Kasumi-1 (cell line): ENCODE measurements at places on chromosomes 7 and 10.
A peak's percentile ranks its signal among the peaks of the same experiment; 100 is the strongest.

- no peak for DNase-seq
Observed at GRCh38 chr7:157651366-157652160, 314.8 kb downstream of the DNAJB6 start.

DNA sequence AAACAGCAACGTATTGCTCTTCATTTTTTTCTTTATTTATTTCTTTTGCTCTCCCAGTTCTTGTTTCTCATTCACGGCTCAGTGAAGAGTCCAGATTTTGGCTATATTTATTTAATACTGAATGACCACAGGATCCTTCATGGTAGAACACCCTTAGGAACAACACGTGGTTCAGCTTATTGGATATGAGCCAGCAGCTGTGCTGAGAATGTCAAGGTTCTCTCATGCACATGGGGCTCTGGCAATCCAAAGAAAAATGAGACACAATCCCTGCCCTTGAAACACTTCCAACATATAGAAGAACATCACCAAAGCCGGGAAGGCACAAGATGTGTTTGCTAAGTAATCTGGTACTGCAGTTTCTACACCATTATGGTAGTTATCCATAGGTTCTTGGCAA is 852.9 kb downstream of the SORCS1 start:
- DNase-seq = no peak

DNA sequence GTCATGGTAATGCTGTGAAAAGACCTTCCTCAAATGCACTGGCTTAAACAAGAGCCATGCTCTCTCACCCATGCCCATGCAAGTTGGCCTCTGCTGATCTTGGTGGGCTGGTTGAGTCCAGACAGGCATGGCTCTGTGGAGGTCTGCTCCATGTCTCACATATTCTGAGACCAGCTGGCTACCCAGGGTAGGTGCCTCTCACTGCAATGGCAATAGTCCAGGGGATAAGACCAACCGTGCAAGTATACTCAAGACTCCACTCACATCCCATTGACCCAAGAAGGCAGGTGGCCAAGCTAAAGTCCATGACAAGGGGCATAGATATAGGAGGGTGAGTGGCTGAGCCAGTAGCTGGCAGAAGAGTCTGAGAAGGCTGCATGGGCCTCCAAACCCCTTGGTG is 14.2 kb upstream of the EBF3 start:
- DNase-seq = no peak

DNA sequence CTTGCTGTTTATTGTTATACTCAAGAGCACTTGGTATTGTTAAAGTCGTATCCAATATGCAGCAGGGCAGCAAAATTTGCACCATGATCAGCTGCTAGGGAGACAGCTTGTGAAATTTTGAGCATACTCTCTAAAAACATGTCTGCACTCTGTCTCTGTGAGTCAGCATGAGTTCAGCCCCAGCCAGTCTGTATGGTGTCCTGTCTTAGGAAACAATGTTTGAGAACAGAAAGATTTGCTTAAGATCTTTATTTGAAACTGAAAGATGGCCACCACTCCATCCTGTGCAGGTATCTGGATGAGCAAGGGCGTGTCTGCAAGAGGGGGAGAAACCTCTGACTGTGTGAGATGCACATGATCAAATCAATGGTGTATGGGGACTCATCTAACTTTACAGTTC is 97.1 kb downstream of the GNAI1 start:
- DNase-seq = no peak

- DNase-seq = no peak
Observed at GRCh38 chr7:155824227-155824886, 12.1 kb upstream of the SHH start.

GRCh38 chr7:150814328-150815001 is 13.9 kb downstream of the TMEM176A start:
- no peak for DNase-seq

DNA sequence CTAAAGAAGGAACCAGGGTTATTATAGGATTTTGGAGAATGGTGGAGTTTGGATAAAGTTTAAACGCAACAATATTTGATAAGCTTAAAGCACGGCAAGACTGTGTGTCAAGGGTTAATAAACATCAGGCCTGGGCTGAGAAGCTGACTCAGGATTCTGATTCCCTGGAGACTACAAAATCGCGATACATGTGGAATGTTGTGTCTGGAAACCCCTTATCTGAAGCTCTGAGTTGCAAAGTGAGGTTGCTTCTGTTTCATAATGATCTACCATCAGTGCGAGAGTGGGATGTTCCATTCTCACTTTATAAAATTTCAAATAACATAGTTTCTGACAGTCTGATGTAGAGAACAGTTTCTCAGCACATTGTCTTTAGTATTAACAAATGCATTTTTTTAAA is 7.8 kb downstream of the C1GALT1 start:
- DNase-seq = no peak

- peak; percentile 68 for DNase-seq
Observed at GRCh38 chr7:47088329-47089067, 493.4 kb downstream of the TNS3 start.

GRCh38 chr7:142301299-142301698 is 43.4 kb upstream of the PRSS58 start:
- peak; percentile 91 for DNase-seq

DNA sequence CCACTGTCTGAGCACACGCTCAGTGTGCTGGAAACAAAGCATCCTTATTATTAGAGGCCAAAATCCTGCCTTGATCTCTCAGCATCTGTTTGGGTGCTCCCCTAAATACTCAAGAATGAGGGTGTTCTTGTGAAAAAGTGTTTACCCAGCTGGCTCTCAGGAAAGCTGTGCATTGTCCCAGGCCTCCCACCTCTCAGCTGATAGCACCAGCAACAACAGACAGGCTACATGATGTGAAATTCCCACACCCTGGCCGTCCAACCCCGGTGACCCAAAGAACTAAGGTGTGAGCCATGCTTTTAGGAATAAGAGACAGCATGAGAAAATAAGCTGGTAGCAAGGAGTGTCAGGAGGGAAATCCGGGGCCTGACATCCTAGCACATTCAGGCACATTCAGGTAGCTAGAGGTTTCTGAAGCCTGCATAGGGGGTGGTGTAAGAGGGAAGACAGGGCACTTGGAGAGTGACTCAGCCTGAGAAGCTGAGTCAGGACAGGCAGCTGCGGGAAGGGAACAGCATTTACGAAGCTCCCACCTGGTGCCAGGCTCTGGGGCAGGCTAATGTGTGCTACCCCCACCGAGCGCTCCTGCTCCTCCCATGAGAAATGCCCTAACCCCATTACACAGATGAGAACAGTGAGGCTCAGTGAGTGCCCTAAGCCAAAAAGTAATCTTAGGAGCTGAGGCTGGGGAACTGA is 205.6 kb downstream of the GRID1 start:
- DNase-seq = no peak

DNA sequence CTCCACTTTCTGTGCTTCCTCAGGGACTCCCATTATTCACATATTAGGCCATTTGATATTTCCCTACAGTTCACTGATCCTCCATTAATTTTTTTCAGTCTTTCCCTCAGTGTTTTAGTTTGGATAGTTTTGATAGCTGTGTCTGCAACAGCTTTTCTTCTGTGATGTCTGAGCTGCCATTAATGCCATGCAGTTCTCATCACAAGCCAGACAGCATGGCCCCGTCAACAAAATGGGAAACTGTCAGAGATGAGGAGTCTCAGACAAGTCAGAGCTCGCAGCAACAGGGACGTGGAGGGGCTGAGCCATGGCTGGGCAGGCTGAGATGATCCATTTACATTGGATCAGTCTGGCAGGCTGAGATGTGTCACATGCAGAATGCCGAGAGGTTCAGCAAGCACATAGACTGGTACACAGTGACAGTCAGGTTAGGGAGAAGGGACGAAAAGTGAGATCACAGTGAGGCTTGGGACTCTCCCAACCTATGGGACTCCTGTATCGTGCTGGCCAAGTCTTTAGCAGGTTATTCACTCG is 65.4 kb downstream of the NPS start:
- no peak for DNase-seq

DNA sequence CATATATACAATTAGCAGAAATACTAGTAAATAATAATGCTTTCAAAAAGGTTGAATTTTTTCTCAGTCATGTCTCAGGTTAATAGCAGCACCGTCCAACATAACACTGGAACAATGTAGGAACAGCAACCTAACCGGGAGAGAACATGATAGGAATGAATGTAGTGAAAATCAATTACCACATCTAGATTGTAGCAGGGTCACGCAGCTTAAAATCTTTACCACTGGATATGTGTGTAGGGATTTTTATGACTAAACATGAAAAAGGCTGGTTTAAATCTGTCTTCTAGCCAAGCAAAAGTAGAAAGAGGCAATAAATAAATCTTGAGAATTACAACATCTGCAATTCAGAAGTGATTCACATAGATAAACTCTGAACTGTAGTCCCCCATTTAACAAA is 326.0 kb downstream of the DGKB start:
- DNase-seq = no peak

DNA sequence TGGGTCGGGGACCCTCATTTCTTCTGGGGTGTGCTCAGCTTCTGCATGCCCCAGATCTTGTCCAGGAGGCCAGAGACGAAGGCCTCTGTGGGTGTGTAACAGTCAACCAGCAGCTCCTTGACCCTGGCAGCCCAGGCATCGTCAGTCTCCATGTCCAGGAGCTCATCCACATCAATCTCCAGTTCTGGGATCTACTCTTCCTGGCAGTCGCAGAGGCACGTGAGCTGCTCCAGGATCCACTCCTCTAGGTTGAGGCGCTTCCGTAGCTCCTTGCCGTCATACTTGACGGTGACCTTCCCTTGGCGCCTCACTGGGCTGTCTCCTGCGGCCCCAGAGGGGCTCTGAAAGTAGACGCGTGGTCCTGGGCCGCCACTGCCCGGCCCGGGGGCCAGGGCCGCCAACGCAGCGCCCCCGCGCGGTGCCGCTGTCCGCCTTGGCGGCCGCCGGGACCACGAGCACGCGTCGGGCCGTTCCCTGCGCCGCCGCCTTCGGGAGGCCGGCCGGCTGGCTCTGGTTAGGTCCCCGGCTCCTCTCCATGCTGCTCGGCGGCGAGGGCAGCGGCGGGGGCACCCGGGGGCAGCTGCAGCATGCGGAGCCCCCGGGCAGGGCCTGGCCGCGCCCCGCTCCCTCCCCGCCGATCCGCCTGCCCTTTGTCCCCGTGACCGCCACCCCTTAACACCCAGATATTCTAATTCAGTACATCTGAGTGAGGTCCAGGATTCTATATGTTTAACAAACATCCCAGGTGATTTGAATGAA is 170.5 kb downstream of the SEPTIN7 start:
- DNase-seq = no peak

GRCh38 chr10:60417024-60417423 is 27.3 kb upstream of the ANK3 start:
- no peak for DNase-seq

DNA sequence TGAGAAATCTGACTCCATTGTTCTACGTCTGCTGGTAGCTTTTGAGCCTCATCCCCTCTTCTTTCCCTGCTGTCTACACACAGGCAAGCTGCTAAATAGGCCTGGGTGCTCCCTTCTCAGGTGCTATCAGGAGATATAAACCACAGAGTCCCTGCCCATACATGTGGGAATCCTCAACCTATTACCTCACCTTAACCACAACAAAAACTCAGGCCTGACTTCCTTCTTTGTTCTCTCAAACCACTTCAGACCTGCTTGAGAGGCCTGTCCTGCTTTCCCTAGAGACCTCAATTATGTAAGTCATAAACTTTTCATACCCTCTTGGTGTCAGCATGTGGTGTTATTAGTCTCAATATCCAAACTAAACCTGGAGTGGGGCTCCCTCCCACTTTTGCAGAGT is 75.0 kb upstream of the MAGI2 start:
- no peak for DNase-seq

DNA sequence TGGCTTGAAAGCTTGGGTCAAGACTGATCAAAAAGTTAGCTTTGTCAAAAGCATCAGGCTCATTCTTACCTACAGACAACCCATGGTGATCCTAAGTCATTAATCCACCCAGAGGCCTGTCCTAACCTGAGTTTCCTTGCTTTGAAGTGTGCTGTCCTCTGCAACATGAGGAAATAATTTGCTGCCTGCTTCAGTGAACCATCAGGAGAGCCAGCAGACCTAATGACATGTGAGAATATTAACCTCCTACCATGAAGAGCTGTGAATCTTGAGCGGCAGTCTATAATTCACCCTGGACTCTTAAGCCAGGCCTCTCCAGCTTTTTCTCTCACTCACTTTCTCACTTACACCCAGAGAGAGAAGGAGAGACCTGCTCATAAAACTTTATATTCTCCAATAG is 590.0 kb downstream of the LRMDA start:
- no peak for DNase-seq

- DNase-seq = no peak
Observed at GRCh38 chr7:7512861-7513597, 22.6 kb downstream of the COL28A1 start.

DNA sequence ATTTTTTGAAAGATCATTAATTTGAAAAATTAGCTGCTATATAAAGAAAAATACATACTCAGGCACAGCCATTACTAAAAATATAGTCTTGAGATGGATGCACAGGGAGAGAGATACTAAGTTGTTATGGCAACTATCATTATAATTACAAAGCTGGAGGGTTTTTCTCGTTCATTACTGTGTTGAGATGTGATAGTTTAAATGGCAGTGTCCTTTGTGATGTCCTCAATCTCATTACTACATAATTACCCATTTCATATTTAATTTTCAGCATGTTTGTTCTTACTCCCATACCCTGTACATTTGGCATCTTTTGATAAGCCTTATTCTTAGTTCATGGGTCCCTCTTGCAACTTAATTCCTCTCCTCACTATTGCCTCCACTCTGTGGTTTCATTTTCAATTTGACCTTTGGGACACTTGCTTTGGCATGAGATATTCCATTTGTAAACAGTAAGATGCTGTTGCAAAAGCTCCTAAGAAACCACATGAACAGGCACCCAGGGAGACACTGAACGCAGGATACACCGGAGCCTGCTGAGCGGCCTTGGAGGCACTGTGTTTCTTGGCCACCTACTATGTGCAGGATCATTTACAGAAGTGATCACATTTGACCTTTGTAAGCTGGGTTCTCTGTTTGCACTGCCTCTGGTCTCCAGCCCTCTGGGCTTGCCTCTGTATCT is 4.8 kb upstream of the CPXM2 start:
- no peak for DNase-seq

GRCh38 chr10:35453855-35454532 is 117.7 kb downstream of the CCNY start:
- DNase-seq = peak; percentile 56

- no peak for DNase-seq
Observed at GRCh38 chr10:74079028-74079935, 71.3 kb downstream of the AP3M1 start.

DNA sequence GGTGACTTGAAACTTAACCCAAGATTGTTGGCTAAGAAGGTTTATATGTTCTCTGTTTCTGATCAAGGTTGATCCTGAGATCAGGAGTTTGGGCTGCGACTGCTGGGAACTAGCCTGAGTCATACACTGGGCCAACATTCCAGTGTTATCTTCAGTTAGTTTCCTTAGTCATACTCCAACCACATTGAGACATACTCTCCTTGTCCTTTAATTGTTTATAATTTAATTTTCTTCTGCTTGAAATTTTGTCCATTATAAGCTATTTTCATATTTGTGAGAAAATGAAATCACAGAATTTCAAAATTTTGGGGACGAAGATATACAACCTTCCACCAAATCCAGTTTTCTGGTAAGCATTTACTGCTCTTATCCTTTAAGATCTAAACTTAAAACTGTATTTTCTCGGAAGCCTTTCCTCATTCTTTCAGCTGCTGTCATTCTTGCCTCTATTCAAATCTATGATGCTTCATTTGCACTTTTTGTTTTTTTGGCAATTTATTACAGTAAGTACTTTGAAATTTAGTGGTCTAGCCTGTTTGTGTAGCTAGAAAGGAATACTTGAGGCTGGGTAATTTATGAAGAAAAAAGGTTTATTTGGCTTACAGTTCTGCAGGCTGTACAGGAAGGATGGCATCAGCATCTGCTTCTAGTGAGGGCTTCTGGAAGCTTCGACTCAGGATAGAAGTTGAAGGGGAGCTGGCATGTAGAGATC is 63.4 kb upstream of the POT1 start:
- DNase-seq = no peak

GRCh38 chr10:120746001-120746777 is 105.0 kb upstream of the WDR11 start:
- DNase-seq = no peak
